NCI-H510A (cell line): ENCODE measurements at places on chromosomes 7 and 10.

DNA sequence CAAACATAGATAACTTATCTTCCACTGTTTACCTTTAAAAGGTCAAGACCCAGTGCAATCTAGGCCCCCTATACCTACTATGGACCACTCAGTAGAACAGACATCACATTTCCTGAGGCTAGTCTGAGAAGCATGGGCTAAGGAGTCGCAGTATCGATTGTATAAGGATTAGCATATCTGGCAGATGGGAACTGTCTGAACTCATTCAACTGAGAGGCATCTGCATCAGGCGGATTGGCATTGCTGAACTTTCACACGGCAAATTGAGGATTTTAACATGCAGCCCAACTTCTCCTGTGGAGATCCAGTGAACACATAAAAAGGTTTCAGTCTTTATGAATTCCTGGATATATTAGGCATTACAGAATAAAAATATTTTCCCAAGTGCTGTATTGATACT, 89.1 kb upstream of the LRGUK start:
- no peak for DNase-seq

DNA sequence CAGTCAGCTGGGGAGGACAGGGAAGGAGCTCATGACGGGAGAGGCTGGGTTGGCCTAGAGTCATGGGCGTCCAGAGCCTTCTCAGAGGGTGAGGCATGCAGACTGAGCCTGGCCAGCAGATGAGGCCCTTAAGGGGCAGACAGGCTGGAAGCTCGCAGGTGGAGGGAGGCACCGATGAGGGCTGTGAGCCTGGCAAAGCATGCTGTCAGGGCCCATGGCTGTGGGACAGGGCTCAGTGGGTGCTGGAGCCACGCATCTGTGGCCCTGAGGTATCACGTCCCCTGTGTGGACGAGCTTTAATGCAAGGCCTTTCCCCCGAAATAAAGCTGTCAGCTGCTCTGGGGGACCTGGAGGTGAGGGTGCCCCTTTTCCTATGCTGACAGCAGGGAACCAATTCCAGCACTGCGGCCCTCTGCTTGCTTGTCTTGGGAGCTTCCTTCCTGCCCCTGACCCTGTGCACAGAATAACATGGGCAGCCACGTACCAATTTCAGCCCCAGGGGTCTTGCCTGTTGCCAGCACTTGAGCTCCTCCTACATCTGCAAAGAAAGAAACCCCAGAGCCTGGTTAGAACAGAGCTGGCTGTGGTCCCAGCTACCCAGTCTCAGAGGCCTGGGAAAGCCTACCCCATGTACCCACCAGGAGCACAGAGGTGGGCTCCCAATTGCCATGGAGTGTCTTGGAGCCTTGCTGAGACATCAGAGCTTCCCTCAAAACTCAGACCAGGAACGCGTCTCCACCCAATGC, 20.6 kb downstream of the TMEM273 start:
- DNase-seq, result no peak

GRCh38 chr7:152987656-152988055, 228.1 kb downstream of the ACTR3B start:
- DNase-seq, result no peak

- no peak for DNase-seq
Measured at GRCh38 chr7:8146788-8147413, 115.1 kb downstream of the ICA1 start.
